Renal pelvis (tissue), 12 donors: ENCODE measurements at places on chromosomes 6 and 20. TPM values are rescaled to one million over a fixed set of nuclear protein-coding genes. Genes with fewer than 3 reads are reported as not detected.

DNA sequence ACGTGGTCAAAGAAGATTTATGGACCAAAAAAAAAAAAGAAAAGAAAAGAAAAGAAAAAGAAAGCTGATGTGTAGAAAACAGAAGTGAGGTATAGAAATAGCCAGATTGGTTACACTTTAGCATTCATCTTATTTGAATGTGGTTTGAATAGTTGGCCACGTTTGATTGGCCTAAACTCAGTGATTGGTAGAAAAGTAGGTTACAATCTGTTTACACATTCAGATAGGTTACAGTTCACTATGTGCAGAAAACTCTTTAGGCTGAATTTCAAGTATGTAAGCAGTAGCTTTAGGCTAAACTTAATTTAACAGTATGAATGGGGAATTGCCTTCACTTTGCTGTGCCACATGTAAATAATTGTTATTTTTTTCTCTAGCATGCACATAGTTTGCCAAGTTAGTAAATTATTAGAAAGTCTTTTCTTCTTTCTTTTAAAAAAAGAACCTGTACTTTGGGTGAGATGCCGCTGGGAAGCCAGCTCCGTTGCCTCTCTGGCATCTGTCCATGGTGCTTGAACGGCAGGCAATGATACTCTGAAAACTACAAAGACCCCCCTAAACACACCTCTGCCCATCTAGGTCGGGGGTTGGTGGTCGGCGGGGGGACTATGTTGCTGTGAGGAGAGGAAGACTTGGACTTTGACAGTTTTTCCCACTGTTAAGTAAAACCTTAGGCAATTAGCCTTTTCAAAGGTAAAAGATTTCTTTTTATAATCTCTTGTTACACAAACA is 173.0 kb downstream of the AIG1 start:
- DNase-seq: peak; percentile 10

DNA sequence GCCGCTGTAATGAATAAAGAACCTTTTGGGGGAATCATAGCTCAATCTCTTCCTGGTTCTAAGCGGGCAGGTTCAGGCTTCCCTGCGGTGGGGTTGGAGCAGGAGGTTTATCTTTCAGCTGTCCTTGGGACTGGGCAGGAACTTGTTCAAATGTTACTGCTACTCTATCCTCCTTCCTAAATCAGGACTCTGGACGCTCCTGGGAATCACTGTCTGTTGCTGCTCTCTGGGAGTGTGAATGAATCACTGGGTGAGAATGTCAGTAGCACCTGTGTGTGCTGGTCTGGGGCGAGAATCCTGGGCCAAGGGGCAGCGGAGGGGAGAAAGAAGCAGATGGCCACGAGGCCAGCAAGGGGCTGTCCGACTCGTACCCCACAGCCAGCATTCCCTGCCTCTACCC is 65.4 kb upstream of the ZNFX1 start:
- no peak for DNase-seq

DNA sequence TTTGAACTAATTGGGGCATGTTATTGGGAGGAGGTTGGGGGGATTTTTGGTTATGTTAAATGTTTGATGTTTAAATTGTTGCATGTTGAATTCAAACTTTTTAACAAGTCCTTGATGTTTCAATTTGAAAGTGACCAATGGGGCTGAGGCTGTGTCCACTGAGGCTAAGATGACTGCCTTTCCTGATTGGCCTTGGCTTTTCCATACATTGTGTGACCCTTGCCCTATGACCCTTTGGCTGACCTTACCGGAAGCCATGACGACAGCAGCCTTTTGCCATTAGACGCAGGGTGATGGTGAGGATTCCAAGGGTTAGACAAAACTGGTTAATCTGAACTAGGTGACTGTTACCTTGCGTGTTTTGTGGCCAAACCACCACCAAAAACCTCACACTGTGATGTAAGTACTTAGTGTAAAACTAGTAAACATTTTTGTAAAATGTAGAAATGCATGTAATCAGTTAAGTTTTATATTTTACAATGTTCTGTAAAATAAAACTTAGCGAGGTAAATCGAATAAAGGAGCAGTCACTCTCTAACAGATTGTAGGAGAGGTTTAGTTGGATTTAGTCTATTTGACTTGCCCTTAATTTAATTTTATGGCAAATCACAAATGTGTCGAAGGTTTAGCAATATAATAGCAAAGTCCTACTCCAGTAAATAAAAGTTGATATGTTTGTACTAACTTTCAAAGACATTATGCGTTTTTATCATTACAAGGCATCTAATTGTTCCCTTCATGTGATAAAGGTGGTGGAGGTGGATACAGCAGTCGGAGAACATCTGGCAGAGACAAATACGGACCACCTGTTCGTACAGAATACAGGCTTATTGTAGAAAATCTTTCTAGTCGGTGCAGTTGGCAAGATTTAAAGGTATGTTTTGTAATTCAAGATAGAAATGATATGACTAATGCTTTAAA is 1.6 kb downstream of the SRSF6 start:
- peak; percentile 10 for DNase-seq

GRCh38 chr6:143276436-143276835 is 174.1 kb downstream of the ADAT2 start:
- DNase-seq: no peak

- DNase-seq: no peak
These were observed 15.9 kb upstream of the ADGB start for GRCh38 chr6:146582857-146583256.

DNA sequence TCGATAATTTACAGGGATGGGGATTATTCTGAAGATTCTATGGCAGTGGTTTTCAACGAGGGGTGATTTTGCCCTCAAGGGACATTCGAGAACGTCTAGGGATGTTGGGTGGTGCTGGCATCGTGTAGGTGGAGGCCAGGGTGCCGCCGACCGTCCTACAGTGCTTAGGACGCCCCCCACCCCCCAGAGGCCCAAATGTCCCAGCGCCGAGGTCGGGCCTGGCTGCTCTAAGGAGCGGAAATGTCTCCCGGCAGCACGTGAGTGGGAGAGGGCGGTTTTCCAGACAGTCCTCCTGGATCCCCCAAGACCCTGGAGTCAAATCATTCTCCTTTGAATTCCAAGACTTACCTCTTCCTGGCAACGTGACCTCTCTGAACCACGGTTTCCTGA is 101.9 kb downstream of the CDH4 start:
- DNase-seq: no peak

DNA sequence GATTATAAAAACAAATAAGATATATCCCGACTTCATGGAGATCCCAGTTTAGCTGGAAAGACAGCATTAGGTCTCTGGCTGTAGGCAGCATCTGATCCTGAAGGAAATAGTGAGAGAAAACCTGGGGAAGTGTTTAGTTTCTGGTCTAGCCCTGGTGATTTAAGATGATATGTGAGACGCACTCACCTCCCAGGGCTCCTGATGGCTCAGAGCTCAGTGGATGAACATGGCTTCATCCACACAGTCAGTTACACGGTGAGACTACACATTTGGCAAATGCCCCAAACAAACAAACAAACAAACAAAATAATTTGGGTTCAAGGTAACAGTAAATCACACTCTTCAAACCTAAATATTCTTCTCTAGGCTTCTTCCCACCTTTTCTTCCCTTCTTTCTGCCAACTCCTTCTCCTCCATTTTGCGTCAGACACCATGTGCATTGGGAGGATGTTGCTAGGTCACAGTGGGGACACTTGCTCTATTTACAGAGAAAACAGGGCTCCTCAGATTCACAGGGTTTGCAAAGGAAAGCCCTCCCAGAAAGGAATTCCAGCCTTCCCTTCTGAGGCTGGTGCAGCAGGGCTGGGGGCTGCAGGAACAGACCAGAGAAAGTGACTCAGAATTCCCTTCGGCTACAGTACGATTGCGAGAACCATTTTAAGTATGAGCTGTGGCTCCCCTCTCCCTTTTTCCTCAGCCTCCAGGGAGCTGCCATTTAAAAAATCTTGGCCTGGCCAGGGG is 59.6 kb upstream of the SALL4 start:
- peak; percentile 48 for DNase-seq

- DNase-seq: no peak
These were observed 89.2 kb upstream of the ARID1B start for GRCh38 chr6:156687789-156688619.

- DNase-seq: no peak
These were observed 478.0 kb downstream of the MMUT start for GRCh38 chr6:48985025-48985424.

DNA sequence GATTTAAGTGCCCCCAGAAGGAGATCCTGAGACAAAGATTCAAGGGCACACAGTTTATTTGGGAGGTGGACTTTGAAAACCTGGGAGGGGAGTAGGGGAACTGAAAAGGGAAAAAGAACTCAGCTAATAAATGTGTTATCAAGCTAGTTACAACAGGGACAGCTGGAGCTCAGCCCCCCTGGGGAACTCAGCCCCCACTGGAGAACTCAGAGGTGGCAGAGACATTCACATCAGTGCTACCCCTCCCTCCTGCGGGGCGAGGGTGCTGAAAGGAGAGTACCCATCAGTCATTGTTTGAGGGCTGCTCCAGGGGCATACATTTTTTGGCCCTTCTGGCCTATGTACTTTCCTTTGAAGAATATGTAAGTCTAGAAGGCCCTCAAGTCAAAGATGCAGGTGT is 101.4 kb downstream of the LRFN2 start:
- no peak for DNase-seq

Gene SDCBP2
- polyA plus RNA-seq: 3.5 TPM

Gene ASIP
- 0.76 TPM for polyA plus RNA-seq

Gene TBP
- 20.6 TPM for polyA plus RNA-seq
